ENCODE measurements at places on chromosomes 2 and 18.

DNA sequence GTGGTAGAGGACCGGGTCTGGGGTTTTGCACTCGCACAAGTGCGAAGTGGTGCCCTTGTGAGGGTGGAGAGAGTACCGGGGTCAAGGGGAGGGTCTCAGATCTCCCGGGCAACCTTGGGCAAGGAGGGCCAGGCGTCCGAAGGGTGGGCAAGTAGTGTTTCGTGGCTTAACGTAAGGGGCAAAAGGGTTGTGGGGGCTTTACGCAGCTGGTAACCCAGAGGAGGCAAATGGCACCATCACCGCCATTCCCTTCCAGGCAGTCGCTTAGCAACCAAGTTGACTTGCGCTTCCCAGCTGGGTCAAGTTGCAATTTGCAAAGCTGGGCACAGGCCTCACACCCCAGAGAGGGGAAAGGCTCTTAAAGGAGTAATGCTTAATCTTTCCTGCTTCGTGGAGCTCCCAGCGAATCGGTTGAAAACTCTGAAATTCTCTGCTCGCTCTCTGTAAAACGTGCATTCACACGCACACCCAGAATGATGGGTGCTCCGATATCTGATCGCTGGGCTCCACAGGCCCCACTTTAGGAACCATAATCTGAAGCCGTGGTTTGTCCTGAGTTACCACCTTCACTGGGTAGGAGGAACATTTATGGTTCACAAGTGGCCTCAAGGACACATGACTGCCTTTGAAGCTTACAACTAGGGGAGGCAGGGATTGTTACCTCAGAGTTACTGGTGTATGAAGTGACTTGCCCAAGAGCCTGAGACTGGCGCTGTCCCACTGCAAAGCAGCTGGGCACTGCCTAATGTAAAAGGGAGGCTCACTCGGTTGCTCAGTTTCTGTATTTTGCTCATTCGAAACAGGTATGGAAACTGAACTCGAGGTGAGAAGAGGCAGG is 127.9 kb downstream of the UXS1 start:
- DNase-seq, result no peak

DNA sequence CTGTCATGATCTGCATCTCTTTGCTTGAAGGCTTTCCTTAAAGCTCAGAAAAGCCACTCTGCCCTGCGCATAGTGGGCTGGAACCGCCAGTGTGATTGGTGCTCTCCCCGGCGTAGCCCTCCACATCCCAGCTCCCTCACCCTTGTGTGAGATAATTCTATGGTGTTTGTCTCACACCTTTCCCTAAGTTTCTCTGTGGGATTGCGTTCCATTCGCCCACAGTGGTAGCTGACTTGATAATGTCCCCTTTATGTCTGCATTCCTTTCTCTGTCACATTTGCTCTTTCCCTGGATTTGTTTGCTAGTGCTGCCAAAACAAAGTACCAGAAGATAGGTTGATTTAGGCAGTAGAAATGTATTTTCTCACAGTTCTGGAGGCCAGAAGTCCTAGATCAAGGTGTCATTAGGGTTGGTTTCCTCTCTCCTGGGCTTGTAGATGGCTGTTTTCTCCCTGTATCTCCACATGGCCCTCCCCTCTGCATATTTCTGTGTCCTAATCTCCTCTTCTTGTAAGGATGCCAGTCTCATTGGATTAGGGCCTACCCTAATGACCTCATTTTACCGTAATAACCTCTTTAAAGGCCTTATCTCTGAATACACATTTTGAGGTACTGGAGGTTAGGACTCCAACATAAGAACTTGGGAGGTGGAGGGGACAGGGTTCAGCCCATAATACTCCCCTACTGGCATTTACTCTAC is 7.4 kb upstream of the TMEM87B start:
- DNase-seq, result no peak

- DNase-seq, result no peak
These were observed 532.1 kb downstream of the FBXO15 start for GRCh38 chr18:73615506-73615905.

DNA sequence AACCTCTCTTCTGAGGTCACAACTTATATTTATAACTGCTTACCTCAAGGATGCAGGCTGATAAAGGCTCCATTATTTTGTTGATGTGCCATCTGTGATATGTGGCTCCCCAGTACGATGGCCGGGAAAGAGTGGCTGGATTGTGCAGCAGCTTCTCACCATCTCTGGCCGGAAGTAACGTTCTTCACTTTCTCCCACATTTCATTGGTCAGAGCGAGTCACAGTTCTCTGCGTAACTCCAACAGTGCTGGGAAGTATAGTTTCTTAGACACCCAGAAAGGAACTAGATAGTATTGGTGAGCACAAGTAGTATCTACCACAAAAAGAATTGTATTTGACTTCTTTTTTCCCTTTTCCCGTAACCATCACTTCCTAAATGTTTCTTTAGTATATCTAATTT is 28.7 kb downstream of the ZSWIM2 start:
- no peak for DNase-seq

DNA sequence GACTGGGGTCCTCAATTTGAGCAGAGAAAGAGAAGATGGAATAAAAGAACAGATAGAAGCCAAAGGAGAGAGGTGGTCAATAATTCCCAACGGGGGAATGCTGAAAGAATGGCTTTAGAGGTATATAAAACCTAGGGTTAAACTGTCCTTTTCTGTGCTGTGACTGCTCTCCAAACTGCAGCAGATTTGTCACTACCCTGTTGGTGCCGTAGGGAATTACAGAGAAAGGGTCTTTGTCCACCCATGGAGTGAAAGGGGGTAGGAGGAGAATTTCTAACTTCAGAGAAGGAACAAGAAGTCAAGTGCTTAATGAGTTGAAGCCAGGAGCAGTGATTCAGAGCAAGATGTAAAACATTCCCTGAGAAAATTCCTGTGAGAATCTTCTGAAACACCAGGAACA is 486.5 kb downstream of the NUP35 start:
- no peak for DNase-seq

DNA sequence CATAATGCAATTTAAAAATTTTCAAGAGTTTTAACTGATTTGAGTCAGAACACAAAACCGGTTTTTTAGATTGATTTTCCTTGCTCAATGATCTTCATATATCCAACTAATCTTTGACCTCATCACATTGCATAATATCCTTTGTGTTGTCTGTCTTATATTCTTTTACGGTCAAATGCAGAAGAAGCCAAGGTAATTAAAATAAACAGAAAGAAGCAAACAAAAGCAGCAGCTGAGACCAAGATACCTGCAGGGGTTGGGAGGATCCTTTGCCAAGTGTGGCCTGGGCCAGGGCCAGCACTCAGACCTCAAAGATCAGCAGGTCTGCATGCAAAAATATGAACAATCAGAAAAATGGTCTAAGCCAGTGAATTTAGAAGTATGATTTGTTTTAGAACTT is 428.9 kb upstream of the NETO1 start:
- DNase-seq, result peak; percentile 15

- DNase-seq, result no peak
These were observed 18.3 kb upstream of the TNS1 start for GRCh38 chr2:218020966-218021535.

DNA sequence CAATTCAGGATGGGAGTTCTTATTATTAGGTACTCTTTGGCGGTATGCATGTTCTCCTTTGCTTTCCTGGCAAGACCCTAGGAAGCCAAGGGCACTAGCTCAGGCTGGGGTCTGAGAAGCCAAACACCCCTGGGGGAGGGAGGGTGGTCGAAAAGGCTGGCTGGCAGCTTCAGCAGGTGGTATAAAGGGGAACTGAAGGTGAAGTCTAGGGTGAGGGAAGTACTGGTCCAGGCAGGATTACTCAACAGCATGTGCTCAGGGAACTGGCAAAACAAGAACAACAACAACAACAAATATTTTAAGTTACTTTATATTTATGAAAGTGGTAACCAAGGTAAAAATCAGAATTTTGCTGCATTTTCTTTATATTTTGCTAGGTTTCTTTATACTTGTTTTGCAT is 40.7 kb upstream of the PCBP1 start:
- no peak for DNase-seq

- no peak for DNase-seq
These were observed 308.3 kb upstream of the HS6ST1 start for GRCh38 chr2:128626760-128627511.

DNA sequence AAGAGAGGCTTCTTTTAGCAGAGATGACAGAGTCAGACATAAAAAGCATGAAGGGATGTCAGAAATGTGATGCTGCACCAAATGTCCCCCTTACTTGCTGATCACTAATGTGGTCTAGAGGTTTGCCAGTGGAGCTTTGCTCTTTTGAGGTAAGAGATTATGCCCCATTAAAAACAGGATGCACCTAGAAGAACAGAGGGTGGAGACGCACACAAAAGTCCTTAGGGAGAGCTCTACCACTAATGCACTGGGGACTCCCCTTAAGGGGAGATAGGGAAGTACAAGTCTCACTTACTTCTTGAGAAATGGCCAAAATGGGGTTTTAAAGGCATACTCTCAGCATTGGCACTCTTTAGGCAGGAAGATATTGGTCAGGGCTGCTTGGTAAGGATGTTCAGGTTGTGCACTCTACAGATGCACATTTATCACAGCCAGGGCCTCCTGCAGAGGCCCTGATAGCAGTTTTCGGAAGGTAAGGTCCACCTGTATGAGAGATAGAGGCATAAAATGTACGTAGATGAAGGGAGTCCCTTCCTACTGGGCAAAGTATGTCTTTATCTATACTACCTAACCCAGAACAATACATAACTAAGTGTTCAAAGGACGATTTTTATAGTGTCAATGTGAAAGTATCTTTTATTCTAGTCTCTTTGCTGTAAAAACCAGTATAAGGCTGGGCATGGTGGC is 17.0 kb upstream of the SCYGR1 start:
- DNase-seq, result no peak

DNA sequence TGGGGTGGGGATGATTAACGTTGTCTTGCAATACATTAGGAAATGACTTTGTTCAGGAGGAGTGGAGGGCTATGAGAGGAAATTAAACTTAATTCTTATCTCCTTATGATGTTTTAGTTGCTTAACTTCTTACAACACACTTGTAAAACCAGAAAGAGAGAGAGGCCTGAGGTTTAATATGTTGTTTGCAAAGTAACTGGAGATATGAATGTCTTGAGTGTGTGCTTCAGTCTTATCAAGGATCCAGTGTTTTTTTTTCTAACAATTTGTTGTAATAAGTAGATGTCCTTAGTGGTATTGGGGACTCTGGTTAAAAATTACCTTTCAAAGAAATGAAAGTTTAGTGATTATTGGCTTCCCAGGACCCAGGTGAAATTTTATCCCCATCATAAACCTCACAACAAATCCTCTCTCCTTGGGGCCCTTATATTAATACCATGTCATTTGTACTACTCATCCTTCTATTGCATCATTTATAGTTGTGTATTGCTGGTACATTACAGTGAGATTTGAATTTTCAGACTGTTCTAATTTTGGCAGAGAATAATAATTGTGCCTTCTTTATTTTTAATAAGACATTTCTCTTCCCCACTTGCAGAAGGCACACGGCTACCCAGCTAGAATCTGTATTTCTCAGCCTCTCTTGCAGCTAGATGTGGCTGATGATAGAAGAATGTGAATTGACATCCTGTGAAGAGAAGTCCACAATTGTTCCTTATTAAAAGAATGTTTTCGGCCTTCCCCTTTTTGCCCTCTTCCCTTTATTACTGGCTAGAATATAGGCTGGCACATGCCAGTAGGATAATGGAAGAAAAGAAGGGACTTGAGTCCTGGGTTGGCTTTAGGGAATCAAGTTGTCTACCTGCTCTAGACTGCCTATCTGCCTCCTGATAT is 91.9 kb upstream of the CXCR4 start:
- DNase-seq, result no peak

DNA sequence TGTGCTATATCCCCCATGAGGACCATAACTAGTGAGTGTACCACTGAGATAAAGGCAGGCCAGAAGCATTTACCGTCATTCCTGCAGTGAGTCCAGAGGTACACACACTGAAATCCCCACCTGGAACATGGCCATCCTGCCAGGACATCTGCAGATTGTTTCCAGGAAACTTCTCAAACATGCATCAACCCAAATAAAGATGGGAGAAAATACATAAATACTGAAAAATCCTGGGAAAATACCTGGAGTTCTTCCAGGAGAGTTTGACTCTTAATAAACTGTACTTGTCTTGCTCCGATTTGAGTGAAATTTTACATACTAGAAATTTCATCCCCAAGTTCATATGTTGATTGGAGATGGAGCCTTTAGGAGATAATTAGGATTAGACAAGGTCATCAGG is 388.1 kb upstream of the KLHL29 start:
- DNase-seq, result no peak

DNA sequence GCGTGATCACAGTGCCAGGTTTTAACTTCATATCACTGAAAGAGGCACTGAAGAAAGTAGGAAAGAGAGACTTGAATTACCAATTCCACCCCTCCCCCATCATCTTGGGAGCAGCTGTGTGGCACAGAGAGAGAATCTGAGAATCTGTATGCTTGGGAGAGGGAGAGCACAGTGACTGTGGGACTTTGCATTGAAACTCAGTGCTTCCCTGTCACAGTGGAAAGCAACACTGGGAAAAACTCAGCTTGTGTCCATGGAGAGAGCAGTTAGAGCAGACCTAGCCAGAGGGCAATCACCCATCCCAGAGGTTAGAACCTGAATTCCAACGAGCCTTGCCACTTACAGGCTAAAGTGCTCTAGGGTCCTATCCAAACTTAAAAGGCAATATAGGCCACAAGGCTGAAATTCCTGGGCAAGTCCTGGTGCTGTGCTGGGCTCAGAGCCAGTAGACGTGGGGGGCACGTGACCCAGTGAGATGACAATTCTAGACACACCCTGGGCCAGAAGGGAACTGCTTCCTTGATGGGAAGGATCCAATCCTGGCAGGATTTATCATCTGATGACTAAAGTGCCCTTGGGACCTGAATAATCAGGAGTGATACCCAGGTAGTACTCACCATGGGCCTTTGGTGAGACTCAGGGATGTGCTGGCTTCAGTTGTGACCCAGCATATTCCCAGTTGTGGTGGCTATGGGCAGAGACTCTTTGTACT is 15.5 kb upstream of the ABCB11 start:
- no peak for DNase-seq

DNA sequence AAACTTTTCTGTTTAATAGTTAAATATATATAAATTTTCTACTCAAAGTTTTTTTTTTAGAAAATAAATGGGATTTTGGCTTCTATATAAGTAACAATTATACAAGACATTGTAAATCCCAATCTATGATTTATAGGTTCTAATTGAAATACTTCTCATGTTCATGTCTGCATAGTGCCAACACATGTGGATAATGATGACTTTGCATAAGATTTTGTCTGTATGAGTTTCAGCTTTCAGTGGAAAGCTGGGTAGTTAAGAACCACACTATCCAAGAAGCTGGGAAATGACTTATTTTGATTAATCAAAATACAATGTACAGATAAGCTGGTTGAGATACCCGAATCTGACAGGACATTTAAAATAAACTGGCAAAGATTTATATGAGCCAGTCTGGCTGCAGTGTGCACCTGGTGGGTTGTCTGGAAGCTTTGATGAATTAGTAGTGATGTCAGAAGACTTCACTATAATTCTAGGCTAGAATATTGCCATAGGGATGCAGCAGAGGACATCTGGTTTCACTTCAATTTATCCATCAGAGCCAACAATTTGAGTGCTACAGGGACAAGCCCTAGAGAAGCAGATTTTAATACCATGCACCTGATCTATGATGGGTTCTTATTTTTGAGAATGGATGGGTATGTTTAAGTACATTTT is 45.4 kb downstream of the EML6 start:
- DNase-seq, result no peak

- peak; percentile 40 for DNase-seq
These were observed 1132.2 kb downstream of the LRP1B start for GRCh38 chr2:140998577-140998976.

- DNase-seq, result peak; percentile 31
These were observed 36.6 kb upstream of the TWIST2 start for GRCh38 chr2:238811293-238811692.
